ENCODE measurements at places on chromosomes 7 and 10. TPM values are rescaled to one million over a fixed set of nuclear protein-coding genes. Genes with fewer than 3 reads are reported as not detected.

- DNase-seq = no peak
Measured at GRCh38 chr10:68938117-68938516, 17.9 kb upstream of the DDX21 start.

DNA sequence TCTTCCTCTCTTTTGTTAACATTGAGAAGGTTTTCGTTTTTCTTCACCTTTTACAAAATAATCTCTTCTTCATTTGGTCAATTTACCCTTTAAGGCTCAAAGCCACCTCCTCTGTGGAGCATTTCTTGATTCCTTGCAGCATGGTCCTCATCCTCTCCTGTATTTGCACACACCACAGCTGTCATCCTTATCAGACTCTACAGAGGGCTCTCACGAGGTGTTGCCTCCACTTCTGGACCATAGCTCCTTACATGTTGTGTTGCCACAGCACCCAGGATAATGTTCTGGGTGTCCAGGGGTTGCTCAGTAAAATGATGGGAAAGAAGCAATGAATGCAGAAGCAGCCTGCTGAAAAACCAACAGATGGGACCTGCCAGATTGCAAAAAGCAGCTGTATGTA, 192.8 kb downstream of the SH2D4B start:
- no peak for DNase-seq

CRPPA gene
- 1.4 TPM for polyA plus RNA-seq

LRRD1 gene
- not detected for polyA plus RNA-seq

PRKG1 gene
- 5.5 TPM for polyA plus RNA-seq

- DNase-seq = peak; percentile 32
Measured at GRCh38 chr7:106037489-106038176, 74.5 kb downstream of the SYPL1 start.

DNA sequence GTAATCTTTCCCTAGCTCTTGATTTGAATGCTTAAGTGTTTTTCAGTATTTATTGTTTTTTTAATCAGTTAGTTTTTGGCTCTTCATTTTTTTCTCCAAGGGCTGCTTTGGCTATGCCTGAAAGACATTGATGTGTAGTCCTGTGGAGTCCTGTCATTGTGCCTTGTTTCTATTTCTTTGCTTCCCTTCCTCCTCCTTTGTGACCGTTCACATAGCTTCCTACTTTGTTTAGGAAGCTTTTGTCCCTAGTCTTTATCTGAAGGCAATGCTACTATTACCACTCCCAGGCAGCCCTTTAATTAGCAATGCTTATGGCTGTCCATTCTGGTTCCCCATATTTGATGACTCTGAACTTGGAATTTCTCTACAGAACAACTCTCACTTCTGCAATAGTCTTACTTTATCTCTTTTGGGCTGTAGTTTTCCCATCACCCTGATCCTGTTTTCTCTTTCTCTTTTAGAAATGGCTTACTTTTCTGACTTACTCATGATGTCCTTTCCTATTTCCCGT, 39.9 kb downstream of the ADCYAP1R1 start:
- DNase-seq = no peak

DNA sequence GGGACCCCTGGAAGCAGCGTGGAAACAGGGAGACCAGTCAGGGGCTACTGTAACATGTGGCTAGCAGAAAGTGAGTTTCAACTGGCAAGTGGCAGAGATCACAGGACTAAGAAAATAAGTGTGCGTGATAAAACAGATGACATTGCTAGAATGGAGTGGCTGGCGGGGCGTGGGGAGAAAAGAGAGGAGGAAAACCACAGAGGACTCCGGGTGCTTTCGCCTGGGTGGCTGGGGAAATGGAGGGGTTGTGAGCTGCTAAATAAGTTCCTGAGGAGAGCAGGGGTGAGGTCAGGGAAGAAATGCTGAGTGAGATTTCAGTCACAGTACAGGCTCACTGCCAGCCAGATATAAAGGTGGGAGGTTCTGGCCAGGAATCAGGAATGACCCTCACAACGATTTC, 166.9 kb downstream of the MYOF start:
- DNase-seq = no peak
